Stimulated activated CD4-positive, alpha-beta T cell treated with anti-CD3 and anti-CD28 coated beads, Interleukin-12 subunit alpha, Interleukin-12 subunit beta, amount 100 ng/mL, for 4 hours (primary cell): ENCODE measurements at places on chromosomes 5 and 9.

- DNase-seq = no peak
These were observed 19.5 kb upstream of the SERINC5 start for GRCh38 chr5:80275347-80275746.

DNA sequence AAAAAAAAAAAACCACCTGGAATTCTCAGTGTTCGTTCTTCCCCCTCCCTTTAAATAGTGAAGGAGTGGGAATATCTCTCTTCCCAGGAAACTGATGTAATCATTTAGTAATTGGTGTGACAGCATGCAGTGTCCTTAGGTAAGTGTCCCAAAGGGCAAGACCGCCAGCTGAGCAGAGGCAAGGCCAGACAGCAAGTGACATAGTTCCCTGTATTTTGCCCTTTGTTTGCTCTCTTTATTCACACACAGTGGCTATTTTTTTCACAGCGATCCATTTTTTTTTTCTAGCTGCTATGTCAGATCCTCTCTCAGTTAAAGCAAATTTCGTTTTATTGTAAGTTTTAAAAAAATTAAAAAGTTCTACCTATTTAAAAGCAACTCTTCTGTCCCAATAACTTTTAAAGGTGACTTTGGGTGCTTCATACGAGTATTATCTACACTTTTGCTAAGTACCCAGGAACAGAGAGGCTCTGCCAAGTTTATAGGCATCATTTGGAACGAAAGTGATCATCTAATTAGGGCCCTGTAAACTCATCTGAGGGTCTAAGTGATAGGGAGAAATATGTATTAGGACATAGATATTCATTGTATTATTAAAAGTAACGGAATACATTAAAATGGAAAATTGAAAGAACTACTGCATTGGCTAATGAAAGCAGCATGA is 98.2 kb upstream of the ALDH1A1 start:
- no peak for DNase-seq

GRCh38 chr5:50853151-50853550 is 186.7 kb downstream of the PARP8 start:
- DNase-seq = no peak

GRCh38 chr5:82792096-82792495 is 285.1 kb downstream of the TMEM167A start:
- DNase-seq = no peak

DNA sequence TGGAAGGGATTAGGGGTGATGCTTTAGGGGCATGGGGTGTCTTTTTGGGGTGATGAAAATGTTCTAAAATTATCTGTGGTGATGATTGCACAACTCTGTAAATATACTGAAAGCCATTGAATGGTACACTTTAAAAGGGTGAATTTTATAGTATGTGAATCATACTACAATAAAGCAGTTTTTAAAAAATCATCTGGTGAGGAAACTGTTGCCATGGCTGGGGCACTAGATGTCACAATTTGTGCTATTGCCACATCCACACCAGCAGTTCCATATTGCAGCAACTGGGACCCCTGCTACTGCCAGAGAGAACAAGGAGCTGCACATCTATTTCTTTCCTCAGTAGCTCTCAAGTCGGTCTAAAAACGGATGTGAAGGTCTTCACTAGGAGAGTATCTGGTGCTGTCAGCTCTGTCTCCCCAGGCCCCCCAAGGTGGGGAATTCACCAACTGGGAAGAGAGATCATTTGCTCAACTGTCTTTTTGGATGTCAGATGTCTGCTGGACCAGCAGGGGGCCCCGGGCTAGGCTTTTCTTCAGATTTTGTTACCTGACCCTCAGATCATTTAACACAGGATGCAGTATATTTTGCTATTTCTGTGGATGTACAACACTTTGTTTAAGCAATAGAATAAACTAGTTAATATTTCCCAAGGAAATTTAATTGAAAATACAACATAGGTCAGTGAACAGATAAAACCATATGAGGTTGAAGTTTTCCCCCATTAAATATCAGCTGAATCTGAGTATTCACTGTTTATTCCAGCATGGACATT is 13.2 kb downstream of the CMYA5 start:
- peak; percentile 18 for DNase-seq

DNA sequence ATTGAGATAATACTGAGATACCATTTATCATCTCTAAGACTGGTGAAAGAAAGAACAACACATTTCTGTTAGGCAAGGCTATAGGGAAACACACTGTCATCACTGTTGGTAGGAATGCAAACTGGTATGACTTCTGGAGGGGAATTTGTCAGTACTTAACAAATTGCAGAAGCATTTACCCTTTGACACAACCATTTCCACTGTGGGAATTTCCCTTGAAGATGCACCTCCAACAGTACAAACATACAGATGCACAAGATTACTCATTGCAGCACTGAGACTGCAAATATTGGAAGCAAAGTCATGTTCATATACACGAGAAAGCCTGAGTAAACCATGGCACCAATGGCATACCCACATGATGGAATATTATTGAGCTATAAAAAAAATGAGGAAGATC is 17.6 kb downstream of the GM2A start:
- no peak for DNase-seq

GRCh38 chr9:73135394-73135793 is 16.3 kb upstream of the ANXA1 start:
- DNase-seq = no peak

GRCh38 chr9:124934290-124934689 is 6.6 kb downstream of the GOLGA1 start:
- DNase-seq = no peak

GRCh38 chr5:170522211-170523141 is 18.7 kb downstream of the KCNIP1 start:
- no peak for DNase-seq

GRCh38 chr5:82806513-82806912 is 270.7 kb downstream of the TMEM167A start:
- no peak for DNase-seq

DNA sequence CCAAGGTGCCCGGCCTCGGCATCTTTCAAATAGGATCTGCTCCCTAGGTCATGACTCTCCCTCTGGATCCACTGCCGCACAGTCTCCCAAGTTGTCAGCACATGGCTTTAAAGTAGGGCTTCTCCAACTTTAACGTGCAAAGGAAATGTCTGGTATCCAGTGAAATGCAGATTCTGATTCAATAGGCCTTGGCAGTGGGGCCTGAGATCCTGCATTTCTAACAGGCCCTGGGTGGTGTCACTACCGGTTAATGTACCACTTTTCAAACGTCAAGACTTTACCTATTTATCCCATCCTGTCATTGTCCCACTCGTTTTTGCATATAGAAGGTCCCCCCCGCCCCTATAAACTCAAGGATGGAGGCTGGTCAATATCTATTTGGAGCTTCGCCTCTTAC is 137.6 kb upstream of the ZNF618 start:
- DNase-seq = no peak

GRCh38 chr9:124412228-124412575 is 3.0 kb downstream of the PSMB7 start:
- no peak for DNase-seq

DNA sequence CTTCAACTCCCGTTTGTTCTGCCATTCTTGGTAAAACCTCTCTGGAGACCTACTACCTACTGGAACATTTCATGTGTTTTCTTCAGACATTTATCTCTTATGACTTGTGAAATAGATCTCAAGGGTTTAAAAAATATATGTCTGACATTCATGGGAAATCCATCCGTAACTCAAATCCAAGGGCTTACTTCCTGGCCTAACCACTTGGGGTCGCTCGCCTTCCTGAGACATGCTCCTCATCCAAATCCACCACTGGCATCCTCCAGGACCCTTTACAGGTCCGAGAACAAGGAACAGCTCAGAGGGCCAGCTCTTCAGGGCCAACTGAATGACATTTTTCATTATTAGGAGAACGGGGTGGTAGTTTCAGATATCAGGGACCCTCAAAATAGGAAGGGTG is 235.1 kb upstream of the TUT7 start:
- no peak for DNase-seq

GRCh38 chr9:135077497-135078200 is 9.8 kb upstream of the OLFM1 start:
- no peak for DNase-seq

- no peak for DNase-seq
These were observed 129.3 kb upstream of the RAI14 start for GRCh38 chr5:34526682-34527305.

GRCh38 chr5:177018341-177018740 is 4.2 kb upstream of the ZNF346 start:
- DNase-seq = no peak

GRCh38 chr5:84303315-84303714 is 81.4 kb downstream of the EDIL3 start:
- no peak for DNase-seq

- no peak for DNase-seq
These were observed 119.6 kb downstream of the EFNA5 start for GRCh38 chr5:107551088-107551487.

DNA sequence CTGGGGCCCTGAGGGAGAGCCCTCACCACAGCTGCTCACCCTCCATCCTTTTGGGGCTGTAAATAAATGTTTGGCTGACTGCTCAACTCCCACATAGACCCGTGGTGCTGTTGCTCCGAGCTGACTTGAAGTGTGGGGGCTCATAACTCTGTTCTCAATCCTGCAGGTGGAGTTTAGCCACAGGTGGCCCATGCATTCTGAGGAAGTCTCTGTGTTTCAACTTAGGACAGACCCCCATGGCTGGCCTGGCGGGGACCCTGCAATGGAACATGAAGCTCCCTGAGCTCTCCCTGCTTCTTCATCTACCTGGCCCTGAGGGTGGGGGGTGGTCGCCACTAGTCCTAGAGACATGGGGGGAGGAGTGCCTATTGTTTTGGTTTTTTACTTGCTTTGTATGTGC is 19.7 kb downstream of the NDUFS6 start:
- no peak for DNase-seq

DNA sequence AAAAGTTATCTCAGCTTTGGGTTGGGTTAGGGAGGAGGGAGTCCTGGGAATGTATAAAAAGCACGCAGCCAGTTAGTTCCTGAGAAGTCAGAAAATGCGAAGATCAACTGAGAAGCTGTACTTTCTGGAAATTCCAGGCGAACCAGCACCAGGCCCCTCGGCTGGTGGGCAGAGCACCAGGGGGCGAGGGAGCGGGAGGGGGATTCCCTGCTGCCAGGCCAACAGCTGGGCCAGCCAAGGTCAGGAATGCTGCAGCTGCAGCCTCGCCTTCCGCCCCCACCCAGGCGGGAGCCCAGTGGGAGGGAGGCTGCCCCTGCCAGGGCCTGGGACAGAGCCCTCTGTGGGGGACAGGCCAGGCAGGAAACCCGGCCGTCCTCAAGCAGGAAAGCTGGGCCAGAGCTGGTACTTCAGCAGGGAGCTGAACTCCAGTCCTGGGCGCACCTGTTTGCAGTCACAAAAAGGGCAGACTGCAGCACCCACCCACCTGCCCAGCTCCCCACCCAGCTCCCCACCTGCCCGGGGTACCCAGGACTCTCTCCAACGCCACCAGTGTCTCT is 35.5 kb downstream of the VAV2 start:
- DNase-seq = no peak

DNA sequence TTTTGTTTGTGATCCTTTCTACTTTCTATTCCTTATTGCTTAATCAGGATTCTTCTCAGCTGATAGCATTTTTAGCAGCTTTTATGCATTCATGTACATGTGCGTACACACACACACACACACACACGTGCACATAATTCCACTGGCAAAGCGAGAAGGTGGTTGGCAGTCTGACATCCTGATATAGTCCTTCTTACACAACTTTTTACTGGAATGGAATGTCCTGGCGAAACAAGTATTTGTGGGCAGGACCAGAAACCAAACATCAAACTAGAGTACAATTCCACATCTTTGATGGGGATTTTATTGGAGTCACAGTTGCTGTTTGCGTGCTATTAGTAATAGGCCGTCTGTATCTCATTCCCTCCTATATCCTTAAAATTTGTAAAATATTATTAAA is 356.5 kb downstream of the CCDC171 start:
- DNase-seq = no peak

- no peak for DNase-seq
These were observed 6.3 kb downstream of the UCK1 start for GRCh38 chr9:131524665-131525315.

- DNase-seq = no peak
These were observed 1.7 kb downstream of the KIF4B start for GRCh38 chr5:155015239-155015638.

GRCh38 chr9:93139365-93140182 is 5.5 kb upstream of the NINJ1 start:
- no peak for DNase-seq

- no peak for DNase-seq
These were observed 50.3 kb upstream of the ZFR start for GRCh38 chr5:32494827-32495226.

GRCh38 chr9:121963528-121963995 is 129.5 kb downstream of the TTLL11 start:
- DNase-seq = no peak

DNA sequence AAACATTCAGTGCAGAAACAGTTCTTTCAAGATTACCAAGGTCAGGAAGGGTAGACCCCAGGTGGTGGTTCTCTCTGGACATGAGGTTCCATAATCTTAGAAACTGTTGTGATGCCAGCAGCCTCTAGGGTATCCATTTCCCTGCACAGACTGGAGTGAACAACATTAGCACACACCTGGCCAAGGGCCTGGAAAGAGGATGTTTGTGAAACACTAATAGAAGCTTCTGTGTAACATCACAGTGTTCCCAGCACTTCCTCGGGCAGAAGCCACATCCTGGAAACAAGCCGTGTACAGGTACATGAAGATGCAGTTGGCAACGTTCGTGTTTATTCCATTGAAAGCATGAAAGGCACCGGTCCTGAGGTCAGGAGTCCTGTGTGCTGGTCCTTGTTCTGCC is 598.2 kb upstream of the KLF4 start:
- DNase-seq = no peak

- no peak for DNase-seq
These were observed 1029.6 kb downstream of the CDH12 start for GRCh38 chr5:21823588-21823987.

- DNase-seq = no peak
These were observed 157.8 kb downstream of the ARHGEF28 start for GRCh38 chr5:73783828-73784227.

DNA sequence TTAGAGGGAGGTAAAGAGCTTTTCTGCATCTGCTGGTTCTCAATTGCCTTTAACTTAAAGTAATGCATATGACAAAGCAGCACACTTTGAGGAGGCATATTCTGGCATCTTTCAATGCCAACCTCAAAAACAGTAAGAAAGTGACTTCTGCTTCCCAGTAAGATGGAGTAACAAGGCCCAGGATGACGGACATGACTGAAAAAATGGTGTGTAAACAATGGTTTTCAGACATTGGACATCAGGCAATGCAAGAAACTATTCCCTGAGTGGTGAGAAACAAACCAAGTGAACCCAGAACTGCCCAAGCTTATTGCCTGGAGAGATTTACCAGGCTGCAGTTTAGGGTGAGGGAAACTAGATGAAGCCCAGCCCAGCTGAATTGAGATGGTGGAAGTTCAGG is 39.8 kb upstream of the TTC39B start:
- DNase-seq = no peak

- DNase-seq = no peak
These were observed 748.3 kb downstream of the MAT2B start for GRCh38 chr5:164253764-164254163.

DNA sequence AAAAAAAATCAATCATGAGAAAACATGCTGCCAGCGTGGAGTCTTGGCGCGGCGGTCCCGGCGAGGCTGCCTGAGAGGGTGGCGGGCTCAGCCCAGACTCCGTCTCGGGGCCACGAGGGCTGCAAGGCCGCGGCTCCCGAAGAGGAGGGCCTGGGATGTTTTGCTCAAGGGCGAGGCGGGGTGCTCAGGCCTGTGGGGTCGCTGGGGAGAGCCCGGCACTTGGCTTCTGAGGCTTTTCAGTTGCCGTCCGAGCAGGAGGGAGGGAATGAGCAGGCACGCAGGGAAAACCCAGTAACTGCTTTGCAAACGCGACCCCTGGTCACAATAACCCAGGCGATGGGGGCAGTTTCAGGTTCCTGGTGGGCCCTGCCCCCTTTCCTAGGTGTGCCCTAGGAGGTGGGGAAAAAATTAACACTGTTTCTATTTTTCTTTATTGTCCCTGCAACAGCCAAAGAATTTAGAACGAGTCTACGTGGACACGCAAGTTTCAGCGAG is 3.2 kb upstream of the IRX2 start:
- no peak for DNase-seq
